Type B pancreatic cell (in vitro differentiated cells): ENCODE measurements at places on chromosomes 5 and 9. TPM values are rescaled to one million over a fixed set of nuclear protein-coding genes. Genes with fewer than 3 reads are reported as not detected.

The CKMT2 gene
- total RNA-seq, result 4.3 and 10.4 TPM in 2 replicates

GRCh38 chr5:90477621-90478215 is 3.1 kb downstream of the POLR3G start:
- H3K4me3 ChIP-seq, result no peak overlapping the region
- H3K27me3 ChIP-seq, result peaks cover 3% of the 10 kb centered on the region
- no peak for DNase-seq
- no peak overlapping the region for H3K27ac ChIP-seq

GRCh38 chr5:129899454-129899853 is 4.8 kb upstream of the CHSY3 start:
- DNase-seq, result no peak
- H3K4me3 ChIP-seq, result no peak overlapping the region
- no peaks in the 10 kb centered on the region for H3K36me3 ChIP-seq
- H3K27me3 ChIP-seq, result peaks cover 36% of the 10 kb centered on the region
- no peak overlapping the region for H3K27ac ChIP-seq
- peaks cover 6% of the 10 kb centered on the region for H3K4me1 ChIP-seq

DNA sequence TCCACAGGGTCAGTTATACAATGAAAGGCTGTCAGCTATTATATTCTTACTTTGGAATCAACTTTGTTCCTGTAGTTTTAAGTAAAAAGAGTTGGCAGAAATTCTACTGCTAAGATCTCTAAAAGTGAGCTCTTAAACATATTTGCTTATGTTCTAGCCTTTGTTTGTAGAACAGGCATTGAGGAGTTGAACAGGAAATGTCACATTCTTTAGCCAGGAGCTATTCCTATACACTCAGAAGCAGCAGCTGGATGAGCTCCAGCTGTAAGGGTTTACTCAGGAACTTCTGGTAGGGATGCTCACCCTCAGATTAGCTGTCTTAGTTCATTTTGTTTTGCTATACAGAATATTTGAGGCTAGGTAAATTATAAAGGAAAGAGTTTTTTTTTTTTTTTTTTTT is 22.4 kb upstream of the SPINK14 start:
- peak overlapping the region; percentile 89 for H3K27ac ChIP-seq
- DNase-seq, result no peak

- H3K36me3 ChIP-seq, result no peaks in the 10 kb centered on the region
- H3K4me1 ChIP-seq, result peaks cover 38% of the 10 kb centered on the region
- H3K27me3 ChIP-seq, result no peaks in the 10 kb centered on the region
- no peak overlapping the region for H3K4me3 ChIP-seq
- no peak for DNase-seq
- no peak overlapping the region for H3K27ac ChIP-seq
Measured at GRCh38 chr9:130770679-130771442, 64.2 kb upstream of the ABL1 start.
